Amniotic stem cell (primary cell): ENCODE measurements at places on chromosomes 11 and 22.

- DNase-seq: no peak
Observed at GRCh38 chr22:24401931-24402367, 25.4 kb upstream of the ADORA2A start.

DNA sequence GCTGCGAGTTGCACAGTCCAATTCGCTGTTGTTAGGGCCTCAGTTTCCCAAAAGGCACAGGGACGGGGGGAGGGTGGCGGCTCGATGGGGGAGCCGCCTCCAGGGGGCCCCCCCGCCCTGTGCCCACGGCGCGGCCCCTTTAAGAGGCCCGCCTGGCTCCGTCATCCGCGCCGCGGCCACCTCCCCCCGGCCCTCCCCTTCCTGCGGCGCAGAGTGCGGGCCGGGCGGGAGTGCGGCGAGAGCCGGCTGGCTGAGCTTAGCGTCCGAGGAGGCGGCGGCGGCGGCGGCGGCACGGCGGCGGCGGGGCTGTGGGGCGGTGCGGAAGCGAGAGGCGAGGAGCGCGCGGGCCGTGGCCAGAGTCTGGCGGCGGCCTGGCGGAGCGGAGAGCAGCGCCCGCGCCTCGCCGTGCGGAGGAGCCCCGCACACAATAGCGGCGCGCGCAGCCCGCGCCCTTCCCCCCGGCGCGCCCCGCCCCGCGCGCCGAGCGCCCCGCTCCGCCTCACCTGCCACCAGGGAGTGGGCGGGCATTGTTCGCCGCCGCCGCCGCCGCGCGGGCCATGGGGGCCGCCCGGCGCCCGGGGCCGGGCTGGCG, at the start of gene BCR:
Gene BCR, plus strand, starts transcription at position 209 of the 592 bp plus-strand sequence. CDS start 452 bp downstream, outside the sequence.
- DNase-seq: no peak

GRCh38 chr11:73958521-73959141, 7.8 kb downstream of the DNAJB13 start:
- DNase-seq: no peak

DNA sequence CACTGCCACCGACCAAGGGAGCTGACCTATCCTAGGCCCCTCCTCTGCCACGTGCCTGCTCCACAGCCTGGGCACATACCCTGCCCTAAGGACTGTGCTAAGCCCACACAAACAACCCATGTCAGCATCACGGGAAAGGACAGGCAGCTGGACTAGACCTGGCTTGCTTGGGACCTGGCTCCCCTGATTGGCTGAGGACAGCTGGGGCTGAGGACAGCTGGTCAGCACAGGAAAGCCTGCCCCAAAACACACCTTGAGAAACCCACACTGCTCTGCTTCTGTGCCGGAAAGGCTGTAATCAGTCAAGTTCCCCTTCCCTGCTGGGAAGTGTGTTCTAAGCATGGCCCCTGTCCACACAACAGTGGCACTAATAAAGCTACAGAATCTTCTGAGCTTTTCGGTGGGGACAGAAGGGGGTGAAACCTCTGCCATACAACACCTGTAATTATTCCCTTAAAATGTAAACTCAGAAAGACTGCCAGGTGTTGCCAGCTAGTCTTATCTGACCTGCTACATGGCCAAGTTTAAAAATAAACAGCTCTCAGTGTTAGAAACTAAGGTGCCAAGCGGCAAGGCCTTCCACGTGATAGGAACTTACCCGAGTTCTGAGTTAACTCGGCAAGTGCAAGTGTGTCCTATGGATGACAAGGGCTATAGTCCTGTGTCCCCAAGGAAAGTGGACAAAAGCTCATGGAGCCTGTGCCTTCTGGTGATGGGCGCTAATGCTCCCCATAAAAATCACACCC, 35.7 kb upstream of the ARFGAP3 start:
- DNase-seq: no peak

- no peak for DNase-seq
Observed at GRCh38 chr11:76087749-76088148, 118.6 kb downstream of the WNT11 start.

- no peak for DNase-seq
Observed at GRCh38 chr11:65722261-65722660, 1.7 kb upstream of the RNASEH2C start.

- no peak for DNase-seq
Observed at GRCh38 chr11:44008698-44009097, 39.1 kb upstream of the ACCSL start.

DNA sequence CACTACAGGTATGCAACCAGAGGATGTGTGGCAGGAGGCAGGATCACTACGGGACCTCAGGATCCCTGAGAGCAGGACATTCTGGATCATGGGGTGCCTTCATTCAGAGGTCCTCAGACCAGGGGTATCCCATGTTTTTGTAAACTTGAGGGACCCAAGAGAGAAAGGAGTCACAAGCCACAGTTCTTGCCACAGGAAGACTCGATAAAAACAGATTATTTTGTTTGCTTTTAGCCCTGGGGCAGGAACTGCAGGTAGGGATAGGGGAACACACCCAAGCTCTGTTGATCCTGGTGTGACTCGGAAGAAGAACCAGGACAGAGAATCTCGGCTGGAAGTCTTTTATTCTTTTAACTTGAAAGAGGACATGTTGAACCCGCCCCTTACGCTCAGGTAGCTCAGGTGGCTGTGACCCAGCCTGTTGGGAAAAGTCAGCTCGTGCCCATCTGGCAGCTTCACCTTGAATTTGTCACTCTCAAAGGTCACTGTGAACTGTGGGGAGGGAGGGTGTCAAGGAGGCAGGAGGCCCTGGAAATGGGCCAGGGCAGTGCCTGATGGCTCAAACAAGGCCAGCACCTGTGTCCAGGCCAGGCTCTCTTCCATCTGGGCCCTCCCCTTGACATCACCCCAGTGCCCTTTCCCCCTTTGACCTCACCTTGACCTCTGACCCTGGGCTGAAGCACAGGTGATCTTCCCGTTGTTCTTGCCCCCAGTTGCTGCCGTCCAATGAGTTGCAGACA, 9.8 kb downstream of the LGALS2 start:
- no peak for DNase-seq

DNA sequence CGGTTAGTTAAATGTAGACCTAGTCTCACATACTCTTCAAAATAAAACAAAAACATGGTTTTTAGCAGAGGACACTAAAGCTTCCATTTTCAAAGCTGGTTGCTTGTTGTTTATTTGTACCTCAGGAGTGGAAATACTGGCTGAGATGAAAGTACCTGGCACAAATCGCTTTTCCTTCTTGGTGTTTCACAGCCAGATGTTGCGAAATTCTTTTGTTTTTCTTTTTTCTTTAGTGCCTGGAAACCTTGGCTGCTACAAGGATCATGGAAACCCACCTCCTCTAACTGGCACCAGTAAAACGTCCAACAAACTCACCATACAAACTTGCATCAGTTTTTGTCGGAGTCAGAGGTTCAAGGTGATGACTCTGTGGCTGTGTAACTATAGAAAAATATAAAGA, 48.3 kb downstream of the KREMEN1 start:
- no peak for DNase-seq

DNA sequence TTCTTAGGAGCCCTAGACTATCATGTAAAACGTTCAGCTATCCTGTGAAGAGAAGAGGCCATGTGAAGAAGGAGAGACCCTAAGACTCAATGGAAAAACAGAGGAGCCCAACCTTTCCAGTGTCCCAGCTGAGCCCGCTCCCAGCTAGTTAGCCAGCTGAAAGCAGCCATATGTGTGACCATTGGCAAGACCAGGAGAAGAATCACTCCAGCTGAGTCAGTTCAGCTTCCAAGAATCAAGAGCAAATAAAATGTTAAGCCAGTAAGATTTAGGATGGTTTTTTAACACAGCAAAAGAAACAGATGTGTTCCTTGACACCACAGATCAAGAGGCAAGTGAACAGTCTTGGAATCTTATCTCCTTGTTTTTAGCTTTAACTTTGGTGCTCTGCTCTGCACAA, 108.0 kb downstream of the CCDC81 start:
- DNase-seq: no peak

DNA sequence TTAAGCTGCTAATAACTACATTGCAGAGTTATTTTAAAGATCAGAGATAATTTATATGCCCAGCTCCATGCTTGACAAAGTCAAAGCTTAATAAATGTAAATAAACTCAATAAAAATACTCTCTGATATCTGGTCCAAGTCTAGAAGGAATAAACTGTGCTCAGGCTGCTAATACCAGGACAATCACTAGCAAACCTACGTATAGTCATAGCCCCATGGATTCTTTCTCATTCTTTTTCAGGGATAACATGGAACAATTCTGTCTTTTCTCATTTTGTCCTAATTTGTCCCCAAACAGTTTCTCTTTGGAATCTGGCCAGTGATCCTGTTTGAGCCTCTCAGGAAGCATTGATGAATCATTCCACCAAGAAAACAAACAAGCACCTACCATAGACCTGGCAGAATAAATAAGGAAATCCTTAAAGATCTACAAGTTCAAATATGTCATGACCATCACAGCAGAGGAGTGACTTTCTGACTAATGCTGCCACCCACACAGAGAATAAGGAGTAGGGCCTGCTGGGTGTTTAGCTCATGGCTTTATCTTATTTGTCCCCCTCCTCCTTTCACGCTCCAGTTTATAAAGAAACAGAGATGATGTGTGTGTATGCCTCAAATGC, 14.1 kb upstream of the B3GNT6 start:
- DNase-seq: no peak

DNA sequence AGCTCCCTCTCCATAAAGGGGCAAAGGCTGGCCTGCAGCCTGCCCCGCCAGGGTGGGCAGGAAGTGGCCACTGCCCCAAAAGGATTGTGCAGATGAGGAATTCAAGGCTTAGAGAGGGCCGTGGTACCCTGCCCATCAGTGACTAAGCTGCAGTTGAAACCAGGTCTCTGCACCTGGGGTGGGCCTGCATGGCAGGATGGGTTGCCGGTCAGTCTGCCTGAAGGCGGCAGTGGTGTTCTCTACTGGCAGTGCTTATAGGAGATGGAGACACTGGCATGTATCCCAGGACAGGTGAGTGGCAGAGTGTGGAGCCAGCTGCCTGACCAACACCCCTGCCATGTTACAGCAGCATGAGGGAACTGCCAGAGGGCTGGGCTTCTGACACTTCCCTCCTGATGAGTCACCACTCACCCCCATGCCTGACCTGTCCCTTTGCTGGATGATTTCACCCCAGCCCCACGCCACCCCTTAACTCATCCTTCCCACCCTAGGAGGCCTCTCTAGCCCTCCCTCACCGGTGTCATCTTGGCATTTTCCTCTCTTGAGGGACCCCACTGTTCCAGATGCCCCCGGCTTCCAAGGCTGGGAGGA, 70.2 kb upstream of the LMO1 start:
- no peak for DNase-seq

GRCh38 chr11:18731949-18732821, 6.2 kb upstream of the IGSF22 start:
- no peak for DNase-seq

DNA sequence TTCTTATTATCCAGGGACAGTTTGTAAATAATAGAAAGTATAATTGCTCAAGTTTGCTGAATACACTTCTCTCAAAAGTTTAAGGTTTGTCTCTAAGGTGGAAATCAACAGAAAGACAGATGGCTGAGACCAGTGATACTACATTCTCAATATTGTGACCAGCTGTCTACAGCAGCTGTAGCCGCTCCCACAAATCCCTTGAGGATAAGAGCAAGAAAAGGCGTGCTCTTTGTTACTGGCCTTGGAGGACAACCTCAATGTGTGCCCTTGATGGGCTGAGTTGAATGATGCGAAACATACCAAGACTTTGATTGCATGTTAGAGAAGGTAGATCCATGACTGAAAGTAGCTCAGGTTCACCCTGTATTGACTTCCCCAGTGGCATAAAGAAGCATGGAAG, 6.1 kb downstream of the OR6M1 start:
- DNase-seq: no peak

- DNase-seq: no peak
Observed at GRCh38 chr22:39332441-39333064, 13.1 kb upstream of the RPL3 start.

DNA sequence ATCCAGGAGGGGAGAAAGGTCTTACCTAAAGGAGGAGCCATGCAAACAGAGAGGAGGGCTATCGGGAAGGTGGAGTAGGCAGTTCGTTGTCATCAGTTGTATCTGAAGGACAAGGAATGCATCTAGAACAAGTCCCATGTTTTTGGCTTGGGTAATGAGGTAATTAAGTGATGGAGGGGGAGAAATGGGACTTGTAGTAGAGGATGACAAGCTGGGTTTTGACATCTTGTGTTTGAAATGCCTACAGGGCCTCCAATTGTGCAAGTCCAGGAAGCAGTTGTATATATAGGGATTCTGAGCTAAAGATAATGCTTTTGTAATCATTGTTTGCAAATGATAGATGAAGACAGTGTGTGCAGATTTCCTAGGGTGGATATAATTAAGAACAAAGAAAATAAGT, 622.8 kb downstream of the NTM start:
- no peak for DNase-seq

DNA sequence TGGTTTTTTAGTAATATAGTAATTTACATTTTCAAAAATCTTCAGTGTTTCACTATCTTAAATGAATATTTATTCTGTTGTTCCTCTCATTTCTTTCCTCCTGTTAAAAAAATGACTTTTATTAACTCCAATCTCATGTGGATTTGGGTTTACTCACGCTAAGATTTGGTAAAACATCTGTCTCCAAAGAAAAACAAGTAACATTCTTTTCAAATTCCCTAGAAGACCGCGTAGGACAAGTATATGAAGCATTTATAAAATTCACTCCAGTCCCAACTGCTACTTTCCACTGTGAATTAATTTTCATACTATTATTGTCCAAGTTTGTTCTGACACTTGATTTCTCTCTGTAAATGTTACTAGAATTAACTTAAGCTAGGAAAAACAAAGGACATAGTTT, 26.2 kb downstream of the SBF2 start:
- DNase-seq: no peak

GRCh38 chr11:123357990-123358827, 71.9 kb upstream of the GRAMD1B start:
- DNase-seq: no peak

DNA sequence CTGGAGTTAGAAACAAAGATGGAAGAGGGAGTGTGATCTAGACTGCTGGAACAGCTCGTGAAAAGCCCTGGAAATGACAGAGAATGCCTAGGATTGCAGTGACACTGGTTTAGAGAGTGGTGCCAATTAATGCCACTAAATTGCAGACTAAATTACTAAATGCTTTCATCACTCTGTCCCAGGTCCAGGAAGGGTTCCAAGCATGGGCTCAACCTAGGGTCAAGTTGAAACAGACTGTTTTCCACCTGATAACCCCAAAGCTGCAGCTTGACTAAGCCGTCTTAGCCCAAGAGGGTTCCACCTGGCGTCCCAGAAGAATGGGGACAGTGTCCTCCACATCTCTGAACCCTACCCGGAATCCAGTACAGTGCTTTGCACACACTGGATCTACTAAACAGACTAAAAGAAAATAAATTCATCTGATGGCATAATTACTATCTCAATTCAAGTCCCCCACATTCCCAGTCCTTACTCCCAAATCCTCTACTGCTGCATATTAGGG, 1.1 kb upstream of the CRY2 start:
- DNase-seq: no peak
